Aorta (tissue), 5 donors: ENCODE measurements at places on chromosomes 13 and 19. TPM values are rescaled to one million over a fixed set of nuclear protein-coding genes. Genes with fewer than 3 reads are reported as not detected.

GRCh38 chr13:51760592-51760991 is 43.4 kb downstream of the DHRS12 start:
- H3K4me1 ChIP-seq: no peaks in the 10 kb centered on the region
- H3K36me3 ChIP-seq: peaks cover 6% of the 10 kb centered on the region

Gene DHPS
- 74.0 TPM for total RNA-seq

GRCh38 chr19:35905178-35905727 is 2.8 kb downstream of the TYROBP start:
- no peak for DNase-seq
- H3K27ac ChIP-seq: no peak overlapping the region
- H3K36me3 ChIP-seq: no peaks in the 10 kb centered on the region
- no peaks in the 10 kb centered on the region for H3K4me1 ChIP-seq
- no peak overlapping the region for H3K4me3 ChIP-seq

Gene LGI4
- 17.5 TPM for total RNA-seq

DNA sequence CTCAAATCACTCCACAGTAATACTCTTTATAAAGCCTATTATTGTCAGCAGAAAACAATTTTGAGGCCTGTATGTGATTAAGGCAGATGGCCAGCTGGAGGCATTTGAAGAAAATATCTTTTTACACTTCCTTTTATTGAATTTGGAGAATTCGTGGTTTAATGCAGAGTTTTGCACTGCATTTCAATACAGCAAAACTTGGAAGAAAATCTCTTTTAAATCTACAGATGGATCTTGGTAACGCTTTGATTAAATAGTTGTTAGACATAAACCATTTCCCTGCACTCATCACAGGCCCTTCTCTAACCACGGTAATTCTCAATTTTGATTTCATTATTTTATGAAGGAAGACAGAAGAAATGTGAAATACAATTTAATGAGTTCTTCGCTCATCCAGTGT is 185.7 kb downstream of the RFC3 start:
- no peak overlapping the region for H3K4me3 ChIP-seq
- H3K4me1 ChIP-seq: peaks cover 3% of the 10 kb centered on the region
- H3K27me3 ChIP-seq: no peaks in the 10 kb centered on the region
- DNase-seq: no peak
